IPS DF 6.9 (cell line): ENCODE measurements at places on chromosomes 3 and 15.

- H3K4me1 ChIP-seq: no peaks in the 10 kb centered on the region
- H3K36me3 ChIP-seq: no peaks in the 10 kb centered on the region
- DNase-seq: no peak
- no peak overlapping the region for H3K27ac ChIP-seq
These were observed 871.8 kb downstream of the OTOL1 start for GRCh38 chr3:162368417-162368816.

DNA sequence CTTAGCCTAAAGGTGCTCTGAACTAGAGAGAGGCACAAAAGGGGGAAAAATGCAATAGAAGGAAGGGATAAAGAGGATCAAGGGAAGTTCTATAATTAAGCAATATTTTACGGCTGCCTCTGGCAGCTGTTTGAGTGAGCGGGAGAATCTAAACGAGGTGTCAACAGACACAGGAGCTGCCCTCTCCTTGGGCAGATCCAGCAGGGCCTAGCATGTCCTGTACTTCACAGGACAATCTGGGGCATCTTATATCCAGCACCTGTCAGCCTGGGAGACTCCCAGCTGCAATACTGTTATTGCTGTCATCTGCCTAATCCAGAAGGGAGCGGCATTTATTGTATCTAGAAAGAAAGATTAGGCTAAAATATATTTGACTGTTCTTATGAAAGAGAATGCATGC is 68.9 kb downstream of the WWTR1 start:
- H3K27ac ChIP-seq: no peak overlapping the region
- no peak for DNase-seq
- H3K27me3 ChIP-seq: no peaks in the 10 kb centered on the region
- no peaks in the 10 kb centered on the region for H3K36me3 ChIP-seq

DNA sequence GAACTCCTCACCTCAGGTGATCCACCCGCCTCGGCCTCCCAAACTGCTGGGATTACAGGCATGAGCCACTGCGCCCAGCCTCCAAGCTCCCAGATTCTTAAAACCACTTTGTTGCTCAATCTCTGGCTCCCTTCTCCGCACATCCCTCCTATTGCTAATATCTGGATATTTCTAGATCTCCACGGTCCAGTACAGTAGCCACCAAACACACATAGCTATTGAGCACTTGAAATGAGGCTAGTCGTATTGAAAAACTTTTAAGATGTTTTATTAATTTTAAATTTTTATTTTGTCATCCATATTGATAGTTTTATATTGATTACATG is 44.3 kb downstream of the SLC28A1 start:
- no peaks in the 10 kb centered on the region for H3K36me3 ChIP-seq
- no peak overlapping the region for H3K4me3 ChIP-seq
- H3K4me1 ChIP-seq: no peaks in the 10 kb centered on the region
- no peak for DNase-seq

DNA sequence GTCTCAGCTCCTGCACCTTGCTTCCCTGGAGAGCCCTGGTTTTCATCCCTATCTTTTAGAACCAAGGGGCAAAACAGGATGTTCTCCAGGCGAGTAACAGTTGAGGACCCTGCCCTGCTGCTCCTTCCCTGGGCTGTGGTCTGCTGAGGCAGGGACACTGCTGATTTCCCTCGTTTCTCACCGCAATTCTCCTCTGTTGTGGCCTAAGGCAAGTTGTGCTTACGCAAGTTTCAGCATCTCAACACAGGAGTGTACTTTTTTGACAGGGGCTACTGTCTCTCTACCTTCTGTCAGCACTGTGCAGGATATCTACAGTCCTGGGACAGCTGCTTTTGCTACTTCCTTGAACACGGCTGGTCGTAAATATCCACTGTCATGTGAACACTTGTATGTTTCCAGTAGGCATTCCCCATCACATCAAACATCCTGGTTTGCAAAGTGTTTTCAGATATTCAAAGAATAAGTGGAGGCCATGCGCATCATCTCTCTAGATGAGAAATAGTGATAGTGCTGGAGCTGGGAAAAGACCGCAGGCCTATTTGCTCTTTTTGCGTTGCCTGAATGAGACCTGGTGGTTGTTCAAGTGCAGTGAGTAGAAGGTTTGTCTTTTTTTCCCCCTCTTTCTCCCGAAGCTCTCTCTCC is 110.1 kb upstream of the PLXNA1 start:
- H3K4me1 ChIP-seq: no peaks in the 10 kb centered on the region
- DNase-seq: no peak
- no peak overlapping the region for H3K4me3 ChIP-seq
- no peak overlapping the region for H3K27ac ChIP-seq
- no peaks in the 10 kb centered on the region for H3K27me3 ChIP-seq

GRCh38 chr15:48638963-48639362 is 6.5 kb downstream of the FBN1 start:
- DNase-seq: no peak

DNA sequence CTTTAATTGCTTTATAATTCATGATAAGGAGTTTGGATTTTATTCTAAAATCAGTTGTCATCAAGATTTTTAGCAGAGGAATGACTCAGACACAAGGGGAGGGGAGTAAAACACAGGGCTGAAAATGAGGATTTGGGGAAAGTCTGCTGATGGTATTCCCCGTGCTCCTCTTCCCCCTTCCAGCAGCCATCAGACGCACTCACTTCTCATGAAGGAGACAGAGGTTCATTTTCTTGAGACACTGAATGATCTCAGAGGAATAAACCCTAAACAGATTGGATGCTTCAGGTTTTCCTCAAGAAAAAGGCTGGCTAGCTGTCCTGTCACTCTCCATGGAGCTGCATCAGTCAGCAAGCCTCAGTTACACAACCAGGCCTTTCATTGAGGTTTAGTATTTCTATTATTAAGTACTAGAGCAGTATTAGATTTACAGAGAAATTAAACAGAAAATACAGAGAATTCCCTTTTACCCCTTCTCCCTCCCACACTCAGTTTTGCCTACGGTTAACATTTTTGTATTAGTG is 166.4 kb downstream of the C3orf70 start:
- no peak for DNase-seq
- H3K4me1 ChIP-seq: no peaks in the 10 kb centered on the region
- H3K27ac ChIP-seq: no peak overlapping the region
- H3K36me3 ChIP-seq: no peaks in the 10 kb centered on the region

DNA sequence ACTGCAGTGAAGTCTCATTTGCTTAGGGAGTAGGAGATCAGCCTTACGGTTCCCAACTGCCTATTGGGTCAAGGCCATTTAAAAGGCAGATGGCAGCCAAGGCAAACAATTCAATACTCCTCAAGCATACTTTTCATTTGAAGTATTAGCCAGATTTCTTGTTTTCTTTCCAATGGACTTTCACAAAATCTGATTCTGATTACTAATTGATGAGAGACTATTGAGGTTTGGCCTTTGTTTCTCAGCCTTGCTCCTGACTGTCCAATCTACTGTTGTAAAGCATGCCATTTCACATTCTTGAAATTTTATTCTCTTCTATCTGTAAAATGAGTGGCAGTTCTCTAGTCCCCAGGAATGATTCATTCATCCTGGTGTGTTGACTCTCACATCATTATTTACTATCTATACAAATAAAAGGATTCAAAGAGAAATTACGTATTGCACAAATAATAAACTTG is 166.2 kb upstream of the TGFBR2 start:
- H3K27me3 ChIP-seq: no peaks in the 10 kb centered on the region
- H3K4me1 ChIP-seq: no peaks in the 10 kb centered on the region
- H3K36me3 ChIP-seq: no peaks in the 10 kb centered on the region

DNA sequence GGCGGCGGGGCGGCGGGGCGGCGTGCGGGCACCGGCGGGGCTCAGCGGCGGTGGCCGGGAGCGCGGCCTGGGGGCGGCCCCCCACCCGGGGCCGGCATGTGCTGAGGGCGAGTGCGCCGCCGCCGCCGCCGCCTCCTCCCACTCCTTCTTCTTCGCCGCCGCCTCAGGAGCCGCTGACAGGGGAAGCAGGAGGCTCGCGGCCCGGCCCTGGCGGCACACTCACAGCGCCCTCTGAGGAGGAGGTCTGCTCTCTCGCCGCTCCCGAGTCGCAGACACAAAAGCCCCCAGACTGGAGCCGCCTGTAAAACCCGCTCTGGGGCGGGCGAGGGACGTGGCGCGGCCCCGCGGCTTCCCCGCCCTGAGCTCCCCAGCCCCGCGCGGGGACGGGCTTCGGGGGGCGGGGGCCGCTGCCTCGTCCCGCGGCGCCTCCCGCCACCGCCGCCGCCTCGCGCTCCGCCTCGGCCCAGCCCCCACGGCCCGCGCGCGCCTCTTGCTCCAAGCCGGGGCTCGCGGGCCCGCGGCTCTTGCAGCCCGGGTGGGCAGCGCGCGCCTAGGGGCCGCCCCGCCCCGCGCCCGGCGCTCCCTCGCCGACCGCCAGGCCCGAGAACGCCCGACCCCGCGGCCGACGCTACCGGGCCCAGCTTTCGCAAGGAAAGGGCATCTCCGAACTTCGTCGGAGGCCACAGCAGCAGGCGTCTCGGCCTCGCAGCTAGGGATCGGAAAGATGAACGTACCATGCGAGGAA is at the start of gene PYGO1:
PYGO1 (minus strand) TSS at position 276 of the 745 bp plus-strand sequence. CDS start 462 bp downstream, outside the sequence.
- no peaks in the 10 kb centered on the region for H3K4me1 ChIP-seq
- H3K27me3 ChIP-seq: peaks cover 27% of the 10 kb centered on the region
- peak within 1 kb of the TSS; percentile 34; the same call in 1 of the 2 replicates for H3K4me3 ChIP-seq
- DNase-seq: no peak
- no peak within 1 kb of the TSS for H3K27ac ChIP-seq

- H3K4me3 ChIP-seq: no peak overlapping the region
- H3K27me3 ChIP-seq: no peaks in the 10 kb centered on the region
- H3K27ac ChIP-seq: no peak overlapping the region
- no peaks in the 10 kb centered on the region for H3K4me1 ChIP-seq
- H3K36me3 ChIP-seq: peaks cover 1% of the 10 kb centered on the region; the same call in 1 of the 2 replicates
These were observed 5.2 kb upstream of the WDR5B start for GRCh38 chr3:122421101-122421500.

DNA sequence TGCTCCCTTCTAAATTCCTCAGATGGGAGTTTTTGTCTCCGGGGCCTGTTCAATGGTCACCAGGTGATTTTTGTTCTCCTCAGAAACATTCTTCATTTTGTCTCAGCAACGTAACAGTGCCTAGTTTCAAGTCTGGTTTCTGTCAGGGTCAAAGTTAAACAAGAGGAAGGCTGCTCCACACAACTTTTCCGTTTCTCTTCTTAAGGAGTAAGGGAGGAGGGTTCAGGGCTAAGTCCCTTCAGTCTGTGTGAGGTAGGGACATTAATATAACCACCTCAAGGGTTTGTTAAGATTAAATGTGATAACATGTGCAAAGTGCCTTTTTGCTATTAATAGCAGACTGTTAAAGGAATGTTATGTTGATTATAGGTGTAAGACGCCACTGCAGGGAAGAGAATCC is 41.8 kb downstream of the HOMER2 start:
- no peak overlapping the region for H3K27ac ChIP-seq
- H3K27me3 ChIP-seq: no peaks in the 10 kb centered on the region
- H3K36me3 ChIP-seq: no peaks in the 10 kb centered on the region
- no peak overlapping the region for H3K4me3 ChIP-seq

DNA sequence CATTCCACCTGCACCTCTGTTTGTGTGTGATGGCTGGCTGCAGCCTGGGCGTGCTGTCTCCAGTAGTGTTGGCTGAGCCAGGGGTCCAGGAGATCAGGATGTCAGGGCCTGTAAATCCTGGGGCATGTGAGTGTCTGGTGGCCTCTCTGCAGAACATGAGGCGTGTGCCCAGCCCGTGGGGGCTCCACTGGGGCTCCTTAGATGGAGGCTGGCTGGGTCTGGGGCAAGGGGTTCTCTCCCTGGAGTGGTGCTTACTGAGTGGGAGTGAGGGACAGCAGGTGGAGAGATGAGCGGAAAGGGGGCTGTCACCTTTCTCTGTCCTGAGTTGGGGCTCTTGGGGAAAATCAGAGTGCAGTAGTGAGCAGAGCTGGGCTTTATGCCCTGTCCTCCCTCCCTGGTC is 152.2 kb downstream of the CHDH start:
- no peaks in the 10 kb centered on the region for H3K36me3 ChIP-seq
- H3K4me3 ChIP-seq: no peak overlapping the region
- H3K27ac ChIP-seq: no peak overlapping the region
- no peaks in the 10 kb centered on the region for H3K4me1 ChIP-seq
- DNase-seq: no peak
- H3K27me3 ChIP-seq: no peaks in the 10 kb centered on the region

DNA sequence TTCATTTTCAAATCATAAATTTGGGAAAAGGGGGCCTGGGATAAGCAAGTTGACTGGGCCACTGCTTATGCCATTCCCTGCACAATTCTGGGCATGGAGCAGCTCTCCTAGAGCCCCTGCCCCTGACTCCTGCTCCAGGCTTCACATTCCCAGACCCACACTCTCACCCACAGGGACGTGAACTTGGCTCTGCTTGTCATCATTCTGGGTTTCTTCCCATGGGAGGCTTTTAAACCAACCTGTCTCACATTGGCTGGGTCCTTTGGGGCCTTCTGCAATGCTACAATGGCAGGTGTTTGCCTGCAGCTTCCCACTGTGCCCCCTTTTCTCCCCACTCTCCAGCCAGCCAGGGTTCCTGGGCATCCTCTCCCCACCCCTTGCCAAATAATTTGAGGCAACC is 49.1 kb downstream of the CYP19A1 start:
- no peaks in the 10 kb centered on the region for H3K36me3 ChIP-seq
- DNase-seq: no peak
- H3K27ac ChIP-seq: no peak overlapping the region
- no peak overlapping the region for H3K4me3 ChIP-seq
- no peaks in the 10 kb centered on the region for H3K4me1 ChIP-seq

GRCh38 chr3:44237161-44237560 is 4.5 kb upstream of the TOPAZ1 start:
- no peak overlapping the region for H3K4me3 ChIP-seq
- H3K27ac ChIP-seq: no peak overlapping the region
- H3K27me3 ChIP-seq: no peaks in the 10 kb centered on the region
- no peak for DNase-seq
- H3K36me3 ChIP-seq: no peaks in the 10 kb centered on the region
- no peaks in the 10 kb centered on the region for H3K4me1 ChIP-seq

DNA sequence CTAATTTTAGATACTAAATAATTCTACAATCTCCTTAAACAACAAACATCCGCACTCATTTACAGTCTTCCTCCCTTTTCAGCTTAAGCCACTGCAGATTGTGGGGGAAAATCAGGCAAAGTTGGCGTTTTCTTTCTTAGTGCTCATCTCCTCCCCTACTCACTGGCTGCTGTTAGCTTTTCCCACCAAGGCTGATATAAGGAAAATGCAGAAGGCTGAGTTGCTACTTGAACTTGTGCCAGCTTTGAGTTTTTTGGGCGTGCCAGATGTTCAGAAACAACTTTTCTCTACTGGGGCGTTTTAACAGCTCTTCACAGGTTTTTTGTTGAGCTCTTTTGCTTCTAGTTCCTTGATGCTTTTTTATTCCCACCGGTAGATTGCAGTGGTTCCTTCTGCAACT is 222.0 kb downstream of the PYDC2 start:
- no peaks in the 10 kb centered on the region for H3K36me3 ChIP-seq
- H3K4me1 ChIP-seq: no peaks in the 10 kb centered on the region; the same call in 1 of the 2 replicates
- H3K4me3 ChIP-seq: no peak overlapping the region
- no peak overlapping the region for H3K27ac ChIP-seq
- no peaks in the 10 kb centered on the region for H3K27me3 ChIP-seq

DNA sequence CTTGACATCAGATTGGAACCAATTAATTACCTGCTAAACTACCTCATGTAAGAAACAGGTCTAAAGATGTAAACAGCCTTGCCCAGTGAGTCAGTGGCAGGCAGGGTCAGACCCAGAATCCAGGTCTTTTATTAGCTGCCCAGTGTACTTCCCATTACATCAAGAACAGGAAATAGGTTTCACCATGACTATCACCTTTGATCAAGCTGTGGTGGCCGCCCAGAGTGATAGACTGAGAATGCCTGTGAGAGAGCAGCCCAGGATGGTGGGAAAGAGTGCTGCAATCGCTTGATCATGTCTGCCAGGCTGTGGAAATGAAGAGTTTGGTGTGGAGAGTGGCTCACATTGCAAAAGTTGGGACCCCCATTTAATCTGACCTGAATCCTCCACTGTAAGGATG is 61.3 kb upstream of the PIAS1 start:
- no peak for DNase-seq
- H3K4me1 ChIP-seq: no peaks in the 10 kb centered on the region
- H3K4me3 ChIP-seq: no peak overlapping the region
- no peak overlapping the region for H3K27ac ChIP-seq
- H3K36me3 ChIP-seq: no peaks in the 10 kb centered on the region
- H3K27me3 ChIP-seq: no peaks in the 10 kb centered on the region
